ENCODE measurements at places on chromosomes 11 and 22. TPM values are rescaled to one million over a fixed set of nuclear protein-coding genes. Genes with fewer than 3 reads are reported as not detected.

GRCh38 chr11:133663135-133663985, 131.1 kb upstream of the OPCML start:
- no peak for DNase-seq

DNA sequence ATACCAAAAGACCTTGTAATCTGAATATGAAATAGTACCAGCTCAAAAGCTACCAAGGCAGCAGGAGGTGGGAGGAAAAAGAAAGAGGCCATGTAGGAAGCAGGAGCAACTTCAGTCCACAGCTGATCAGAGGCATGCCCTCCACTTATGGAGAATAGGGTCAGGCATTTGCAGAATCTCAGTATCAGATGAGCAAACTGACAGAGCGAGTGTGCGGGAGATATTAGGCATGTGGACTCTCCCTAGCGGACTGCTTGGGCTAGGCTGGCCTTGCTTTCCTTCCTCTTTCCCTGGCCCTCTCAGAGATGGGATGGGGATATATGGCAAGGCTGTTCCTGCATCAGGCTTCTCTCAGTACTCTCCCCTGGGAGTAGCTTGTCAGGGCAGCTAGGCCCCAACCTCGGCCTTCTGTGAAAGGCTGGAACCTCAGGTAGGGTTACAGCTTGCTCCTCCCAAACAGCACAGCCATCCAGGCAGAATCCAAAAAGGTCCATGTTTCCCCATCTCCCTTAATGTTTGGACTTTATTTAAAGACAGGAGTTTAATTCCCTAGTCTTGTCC, 37.0 kb downstream of the ETS1 start:
- DNase-seq, result no peak

Gene SERPINH1
- 44.1 TPM for total RNA-seq

DNA sequence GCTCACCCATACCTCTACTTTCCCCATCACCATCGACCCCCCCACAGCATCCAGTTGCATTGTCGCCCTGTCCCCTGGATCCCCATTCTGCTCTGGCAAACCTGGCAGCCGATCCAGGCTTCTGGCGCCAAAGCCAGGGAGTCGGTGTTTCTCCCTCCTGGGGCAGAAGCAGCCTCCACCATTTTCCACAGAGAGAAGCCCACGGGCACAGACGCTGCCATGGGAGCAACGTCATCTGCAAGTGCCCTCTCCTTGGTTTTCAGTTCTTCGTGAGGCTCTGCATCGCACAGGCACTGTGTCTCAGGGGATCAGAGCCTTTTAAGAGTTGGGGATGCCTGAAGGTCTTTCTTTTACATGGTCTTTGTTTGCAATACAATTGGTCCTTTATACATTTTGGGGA, 2.3 kb downstream of the YPEL4 start:
- no peak for DNase-seq

GRCh38 chr22:35335936-35336781, 36.5 kb downstream of the TOM1 start:
- no peak for DNase-seq

GRCh38 chr11:44702889-44703288, 23.9 kb upstream of the TSPAN18 start:
- no peak for DNase-seq

- DNase-seq, result no peak
Measured at GRCh38 chr11:45889966-45890365, 4.5 kb downstream of the MAPK8IP1 start.

GRCh38 chr11:67644472-67645418, 5.2 kb upstream of the TBX10 start:
- no peak for DNase-seq

Data from mucosa of descending colon (tissue), 3 donors.